Choroid plexus epithelial cell (primary cell): ENCODE measurements at places on chromosomes 4 and X.

DNA sequence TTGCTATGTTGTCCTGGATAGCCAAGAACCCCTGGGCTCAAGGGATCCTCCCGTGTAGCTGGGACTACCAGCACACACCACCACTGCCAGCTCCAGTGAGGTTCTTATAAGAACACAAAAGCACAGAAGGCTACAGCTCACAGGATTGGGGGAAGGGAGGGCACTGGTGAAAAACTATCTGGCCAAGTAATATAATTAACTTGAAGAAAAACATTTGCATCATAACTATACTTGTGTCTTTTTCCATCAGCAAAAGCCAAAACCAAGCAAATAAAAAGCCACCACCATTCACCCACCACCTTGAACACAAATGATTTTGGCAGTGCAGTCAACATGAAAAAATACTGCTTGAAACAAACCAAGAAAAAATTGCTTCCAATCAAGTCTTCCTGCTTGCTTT, 188.2 kb downstream of the MAML3 start:
- DNase-seq, result no peak

DNA sequence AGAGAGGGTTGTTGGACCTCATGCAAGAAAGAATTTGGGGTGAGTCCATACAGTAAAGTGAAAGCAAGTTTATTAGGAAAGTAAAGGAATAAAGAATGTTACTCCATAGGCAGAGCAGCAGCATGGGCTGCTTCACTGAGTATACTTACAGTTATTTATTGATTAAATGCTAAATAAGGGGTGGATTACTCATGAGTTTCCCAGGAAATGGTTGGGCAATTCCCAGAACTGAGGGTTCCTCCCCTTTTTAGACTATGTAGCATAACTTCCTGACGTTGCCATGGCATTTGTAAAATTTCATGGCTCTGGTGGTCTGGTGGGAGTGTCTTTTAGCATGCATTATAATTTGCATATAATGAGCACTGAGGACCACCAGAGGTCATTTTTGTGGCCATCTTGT, 16.7 kb downstream of the PPP4R3C start:
- no peak for DNase-seq

GRCh38 chrX:1442724-1443367, 9.9 kb downstream of the ASMTL start:
- DNase-seq, result no peak

DNA sequence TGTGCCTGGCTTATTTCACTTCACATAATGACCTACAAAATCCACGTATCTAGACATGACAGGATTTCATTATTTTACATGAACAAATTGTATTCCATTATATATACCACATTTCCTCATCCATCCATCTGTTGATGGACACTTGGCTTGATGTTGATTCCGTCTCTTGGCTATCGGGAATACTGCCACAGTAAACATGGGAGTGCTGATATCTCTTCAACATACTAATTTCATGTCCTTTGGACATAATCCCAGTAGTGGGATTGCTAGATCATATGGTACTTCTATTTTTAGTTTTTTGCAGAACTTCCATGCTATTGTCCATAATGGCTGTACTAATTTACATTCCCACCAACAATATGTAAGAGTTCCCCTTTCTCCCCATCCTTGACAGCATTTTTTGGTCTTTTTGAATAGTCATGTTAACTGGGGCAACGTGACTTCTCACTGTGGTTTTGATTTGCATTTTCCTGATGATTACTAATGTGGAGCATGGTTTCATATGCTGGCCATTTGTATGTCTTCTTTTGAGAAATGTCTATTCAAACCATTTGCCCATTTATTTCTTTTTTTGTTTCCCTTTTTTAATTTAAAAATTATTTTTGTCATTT, 68.9 kb downstream of the HTRA3 start:
- no peak for DNase-seq

- DNase-seq, result peak; percentile 25
Observed at GRCh38 chr4:85703096-85703495, 228.1 kb downstream of the ARHGAP24 start.

DNA sequence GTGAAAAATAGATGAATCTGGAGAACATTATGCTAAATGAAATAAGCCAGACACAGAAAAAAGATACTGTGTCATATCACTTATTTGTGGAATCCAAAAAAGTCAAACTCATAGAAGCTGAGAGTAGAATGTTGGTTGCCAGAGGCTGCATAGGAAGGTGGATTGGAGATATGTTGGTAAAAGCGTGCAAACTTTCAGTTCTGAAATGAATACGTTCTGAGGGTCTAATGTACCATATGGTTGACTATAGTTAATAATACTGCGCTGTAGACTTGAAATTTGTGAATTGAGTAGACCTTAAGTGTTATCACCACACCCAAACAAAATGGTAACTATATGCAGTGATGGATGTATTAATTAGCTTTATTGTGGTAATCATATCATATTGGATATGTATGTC, 45.0 kb upstream of the UPRT start:
- no peak for DNase-seq

- DNase-seq, result no peak
Observed at GRCh38 chrX:18761750-18762149, 54.3 kb downstream of the PPEF1 start.

DNA sequence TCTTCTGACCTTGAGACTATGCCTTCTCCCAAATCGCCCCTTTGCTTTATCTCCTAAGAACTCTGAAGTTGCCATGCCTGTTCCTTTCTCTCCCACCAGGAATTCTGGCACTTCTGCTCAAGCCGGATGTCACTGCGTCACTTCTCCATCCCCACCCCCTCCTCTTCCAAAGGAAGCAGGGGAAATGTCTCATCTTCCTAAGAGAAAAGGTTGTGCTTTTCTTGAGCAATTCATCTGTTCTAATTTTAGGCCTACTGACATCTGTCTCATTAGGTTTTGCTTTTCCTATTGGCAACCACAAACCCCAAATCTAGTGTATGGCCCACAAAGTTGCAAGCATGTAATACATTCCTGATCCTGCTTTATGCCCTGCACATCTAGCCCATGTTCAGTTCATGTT, 163.1 kb upstream of the PLAC1 start:
- DNase-seq, result peak; percentile 51

- no peak for DNase-seq
Observed at GRCh38 chrX:151184705-151185104, 8.3 kb downstream of the GPR50 start.

- DNase-seq, result peak; percentile 51
Observed at GRCh38 chr4:174217273-174218126, 66.0 kb downstream of the FBXO8 start.

GRCh38 chr4:128574706-128575105, 234.8 kb upstream of the JADE1 start:
- DNase-seq, result peak; percentile 95

DNA sequence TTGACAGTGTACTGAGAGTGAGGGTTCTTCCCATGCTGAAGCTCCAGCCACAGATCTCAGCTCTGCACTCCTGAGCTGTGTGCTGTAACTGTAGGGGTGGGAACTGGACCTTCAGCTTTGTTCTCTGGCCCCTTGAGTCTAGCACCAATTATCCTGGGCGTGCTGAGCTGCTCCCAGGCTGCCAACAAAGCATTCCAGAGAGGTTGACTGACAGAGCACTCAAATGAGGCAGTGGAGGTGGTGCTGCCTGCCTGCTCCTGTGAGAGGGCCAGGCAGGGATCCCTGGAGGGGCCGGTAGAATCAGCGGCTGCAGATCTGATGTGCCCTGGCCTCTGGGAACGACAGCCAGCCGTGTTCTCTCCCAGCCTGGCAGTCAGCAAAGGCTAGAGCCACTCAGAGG, 375.7 kb upstream of the AADAT start:
- DNase-seq, result no peak

- no peak for DNase-seq
Observed at GRCh38 chrX:53711436-53711835, 24.9 kb upstream of the HUWE1 start.

DNA sequence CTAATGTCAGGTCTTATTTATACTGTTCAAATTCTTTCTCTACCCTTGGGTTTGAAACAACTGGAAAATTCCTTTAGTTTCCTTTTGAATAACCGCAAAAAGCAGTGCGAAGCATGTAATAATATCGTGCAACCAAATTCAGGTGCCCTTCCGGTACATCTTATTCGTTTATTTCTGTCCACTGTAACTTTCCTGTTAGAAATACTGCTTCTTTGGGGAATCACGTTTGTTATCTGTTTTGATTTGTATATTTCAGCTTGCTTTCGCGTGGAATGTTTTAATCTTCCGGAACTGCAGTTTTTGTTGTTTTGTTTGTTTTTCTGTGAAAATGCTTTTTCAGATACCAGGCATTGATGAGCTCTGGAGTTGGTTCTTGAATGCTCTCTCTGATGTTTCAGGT, 85.7 kb upstream of the HPRT1 start:
- peak; percentile 16 for DNase-seq

- peak; percentile 3 for DNase-seq
Observed at GRCh38 chr4:68390205-68390935, 40.5 kb upstream of the YTHDC1 start.

GRCh38 chr4:164224871-164225270, 529.1 kb upstream of the SMIM31 start:
- no peak for DNase-seq

DNA sequence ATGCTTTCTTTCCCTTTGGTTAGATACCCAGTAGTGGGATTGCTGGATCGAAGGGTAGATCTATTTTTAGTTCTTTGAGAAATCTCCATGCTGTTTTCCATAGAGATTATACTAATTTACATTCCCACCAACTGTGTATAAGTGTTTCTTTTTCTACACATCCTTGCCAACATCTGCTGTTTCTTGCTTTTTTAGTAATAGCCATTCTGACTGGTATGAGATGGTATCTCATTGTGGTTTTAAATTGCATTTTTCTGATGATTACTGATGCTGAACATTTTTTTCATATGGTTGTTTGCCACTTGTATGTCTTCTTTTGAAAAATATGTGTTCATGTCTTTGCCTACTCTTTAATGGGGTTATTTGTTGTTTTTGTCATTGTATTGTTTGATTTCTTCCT, 6.6 kb upstream of the AGA start:
- peak; percentile 42 for DNase-seq

DNA sequence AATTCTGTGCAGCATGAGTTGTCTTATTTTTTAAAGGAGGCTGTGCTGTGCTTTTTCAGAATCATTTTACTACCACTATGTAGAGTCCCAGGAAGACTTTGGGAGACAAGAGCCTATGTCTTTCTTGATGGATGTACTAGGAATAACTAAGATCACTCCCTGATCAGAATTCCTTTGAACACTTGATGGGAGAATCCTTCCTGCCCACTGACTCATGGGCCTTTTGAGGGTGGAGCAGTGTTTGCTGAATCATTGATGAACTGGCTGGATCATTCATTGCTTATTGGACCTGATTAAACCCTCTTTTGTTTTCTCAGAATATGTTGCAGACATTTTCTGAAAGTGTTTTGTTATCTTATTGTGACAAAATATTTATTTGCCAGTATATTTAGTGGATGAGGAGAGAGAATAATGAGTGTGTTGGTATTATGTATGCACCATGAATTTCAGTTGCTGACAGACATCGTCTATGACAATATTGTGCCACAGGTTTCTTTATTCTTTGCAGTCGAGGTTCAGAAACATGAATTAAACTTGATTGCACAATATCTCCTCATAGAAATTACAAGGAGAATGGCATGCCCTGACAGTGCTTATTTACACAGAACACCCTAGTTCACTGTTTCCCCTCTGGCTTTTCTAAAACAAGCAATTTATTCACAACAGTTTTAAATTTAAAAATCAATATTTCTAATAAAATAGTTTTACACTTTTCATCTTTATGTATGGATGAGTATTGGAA, 36.3 kb downstream of the POU4F2 start:
- DNase-seq, result no peak

- no peak for DNase-seq
Observed at GRCh38 chr4:627347-628125, 2.2 kb downstream of the PDE6B start.

DNA sequence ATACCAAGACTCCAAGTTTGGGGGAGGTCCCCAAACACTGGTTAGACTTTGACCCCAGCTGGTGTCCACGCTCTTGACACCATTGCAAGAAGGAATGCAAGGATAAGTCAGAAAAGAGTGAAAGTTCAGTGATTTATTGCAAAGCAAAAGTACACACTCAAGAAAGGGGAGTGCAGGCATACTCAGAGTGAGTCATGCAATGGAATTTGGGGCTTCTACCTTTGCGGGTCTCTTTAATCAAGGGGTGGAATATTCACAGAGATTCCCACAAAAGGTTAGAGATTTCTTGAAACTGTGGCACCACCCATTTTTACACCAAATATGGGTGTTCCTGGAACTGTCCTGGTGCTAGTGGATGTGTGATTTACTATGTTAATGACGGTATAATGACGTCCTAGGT, 5.2 kb upstream of the SMIM10L2A start:
- DNase-seq, result no peak

DNA sequence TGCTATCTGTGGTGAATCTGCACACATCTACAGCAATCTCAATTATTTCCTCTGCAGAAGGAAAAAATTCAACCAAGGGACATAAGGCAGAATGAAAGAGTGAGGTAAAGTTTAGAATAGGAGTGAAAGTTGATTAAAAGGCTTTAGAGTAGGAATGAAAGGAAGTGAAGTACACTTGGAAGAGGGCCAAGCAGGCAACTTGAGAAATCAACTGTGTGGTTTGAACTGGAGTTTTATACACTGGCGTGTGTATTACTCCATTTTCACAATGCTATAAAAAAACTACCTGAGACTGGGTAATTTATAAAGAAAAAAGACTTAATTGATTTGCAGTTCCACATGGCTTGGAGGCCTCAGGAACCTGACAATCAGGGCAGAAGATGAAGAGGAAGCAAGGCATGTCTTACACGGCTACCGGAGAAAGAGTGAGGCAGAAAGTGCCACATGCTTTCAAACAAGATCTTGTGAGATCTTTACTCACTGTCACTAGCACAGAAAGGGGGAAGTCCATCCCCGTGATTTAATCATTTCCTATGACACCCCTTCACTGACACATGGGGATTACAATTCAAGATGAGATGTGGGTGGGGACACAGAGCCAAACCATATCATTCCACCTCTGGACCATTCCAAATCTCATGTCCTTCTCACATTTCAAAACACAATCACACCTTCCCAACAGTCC, 234.8 kb downstream of the IL15 start:
- DNase-seq, result peak; percentile 50

- no peak for DNase-seq
Observed at GRCh38 chr4:74294681-74295080, 13.6 kb upstream of the EPGN start.
